ENCODE measurements at places on chromosomes 12 and 14. TPM values are rescaled to one million over a fixed set of nuclear protein-coding genes. Genes with fewer than 3 reads are reported as not detected.
A peak's percentile ranks its signal among the peaks of the same experiment; 100 is the strongest.

DNA sequence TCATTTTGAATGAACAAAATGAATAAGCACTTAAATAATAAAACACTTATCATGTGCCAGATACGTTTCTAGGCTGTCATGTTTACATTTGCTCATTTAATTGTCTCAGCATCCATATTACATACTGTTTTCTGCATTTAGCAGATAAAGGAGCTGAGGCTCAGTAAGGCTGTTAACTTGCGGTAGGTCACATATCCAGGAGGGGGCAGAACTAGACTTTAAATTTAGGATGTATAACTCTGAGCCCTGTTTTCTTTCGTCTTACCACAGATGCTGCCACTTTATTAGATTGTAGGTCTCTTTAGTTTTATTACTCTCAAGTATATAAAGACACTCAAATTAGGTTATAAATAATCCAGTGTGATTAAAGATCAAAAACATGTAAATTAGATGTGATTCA is 17.7 kb downstream of the IRAK4 start:
- DNase-seq = no peak

CFAP73 gene
- total RNA-seq = not detected

GRCh38 chr14:89827265-89827664 is 127.3 kb downstream of the EFCAB11 start:
- DNase-seq = no peak

TAS2R14 gene
- 0.60 TPM for total RNA-seq

GRCh38 chr12:58741226-58741625 is 179.1 kb downstream of the LRIG3 start:
- DNase-seq = no peak

- DNase-seq = no peak
These were observed 22.6 kb downstream of the ZFYVE21 start for GRCh38 chr14:103738166-103738565.

GRCh38 chr14:38012056-38012455 is 195.6 kb upstream of the SSTR1 start:
- DNase-seq = no peak

GRCh38 chr14:80215756-80216581 is 4.7 kb upstream of the DIO2 start:
- DNase-seq = no peak

GRCh38 chr14:68199554-68200151 is 380.1 kb downstream of the RAD51B start:
- DNase-seq = peak; percentile 51

GRCh38 chr12:3262470-3262869 is 185.3 kb downstream of the TSPAN9 start:
- DNase-seq = peak; percentile 57

NGB gene
- not detected for total RNA-seq

GRCh38 chr12:111467092-111467856 is 61.6 kb downstream of the SH2B3 start:
- no peak for DNase-seq

- DNase-seq = no peak
These were observed 70.9 kb upstream of the RERGL start for GRCh38 chr12:18160901-18161300.

GRCh38 chr14:87186737-87187136 is 806.2 kb downstream of the GALC start:
- no peak for DNase-seq

TDRD9 gene
- 16.9 TPM for total RNA-seq

- peak; percentile 86 for DNase-seq
These were observed 92.1 kb downstream of the LRRC74A start for GRCh38 chr14:76918256-76918781.

GRCh38 chr12:82663893-82664292 is 22.8 kb upstream of the TMTC2 start:
- no peak for DNase-seq

PRH2 gene
- total RNA-seq = not detected

DNA sequence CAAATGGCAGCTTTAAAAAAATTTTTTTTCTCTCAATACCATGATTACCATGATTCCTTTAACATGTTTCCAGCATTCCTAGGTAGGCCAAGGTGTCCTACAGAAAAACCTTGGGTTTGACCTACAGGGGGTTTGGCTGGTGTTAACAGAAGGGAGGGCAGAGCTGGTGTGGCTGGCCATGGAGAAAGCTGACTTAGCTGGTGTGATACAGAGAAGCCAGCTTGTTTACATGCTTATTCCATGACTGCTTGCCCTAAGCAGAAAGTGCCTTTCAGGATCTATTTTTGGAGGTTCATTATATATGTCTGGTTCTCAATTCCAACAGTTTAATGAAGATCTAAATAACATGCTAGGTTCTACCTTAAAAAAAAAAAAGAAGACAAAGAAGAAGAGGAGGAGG is 68.6 kb downstream of the EEA1 start:
- DNase-seq = no peak

DNA sequence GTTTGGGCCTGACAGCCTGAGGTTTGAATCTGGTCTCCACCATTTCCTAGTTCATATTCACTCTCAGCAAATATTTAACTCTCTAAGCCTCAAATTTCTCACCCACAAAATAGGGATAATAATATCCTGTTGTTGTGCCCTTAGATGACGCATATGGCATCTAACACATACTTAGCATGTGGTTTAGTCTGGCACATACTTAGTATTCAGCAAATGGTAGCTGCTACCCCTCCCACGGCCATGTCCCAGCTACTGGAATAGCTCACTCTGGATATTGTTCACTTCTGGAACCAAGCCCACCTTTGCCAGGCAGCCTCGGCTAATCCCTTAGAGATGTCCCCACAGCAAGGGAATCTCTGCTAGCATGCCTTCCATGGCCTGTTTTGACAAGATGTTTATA is 53.3 kb downstream of the BICD1 start:
- no peak for DNase-seq

- DNase-seq = peak; percentile 52
These were observed 88.5 kb downstream of the LGMN start for GRCh38 chr14:92659765-92660561.

TPCN1 gene
- total RNA-seq = 96.1 TPM

- no peak for DNase-seq
These were observed 4.5 kb upstream of the KLHL33 start for GRCh38 chr14:20440465-20440864.

PKP2 gene
- 147 TPM for total RNA-seq

GRCh38 chr14:92471919-92472318 is 41.7 kb upstream of the RIN3 start:
- no peak for DNase-seq

- DNase-seq = no peak
These were observed 46.7 kb downstream of the NOPCHAP1 start for GRCh38 chr12:105032703-105033357.

- DNase-seq = peak; percentile 77
These were observed 32.0 kb upstream of the CDKN3 start for GRCh38 chr14:54364555-54365415.

C3AR1 gene
- total RNA-seq = 6.4 TPM

HAL gene
- 0.11 TPM for total RNA-seq

- no peak for DNase-seq
These were observed 1.4 kb upstream of the ASIC1 start for GRCh38 chr12:50055831-50056638.

DNA sequence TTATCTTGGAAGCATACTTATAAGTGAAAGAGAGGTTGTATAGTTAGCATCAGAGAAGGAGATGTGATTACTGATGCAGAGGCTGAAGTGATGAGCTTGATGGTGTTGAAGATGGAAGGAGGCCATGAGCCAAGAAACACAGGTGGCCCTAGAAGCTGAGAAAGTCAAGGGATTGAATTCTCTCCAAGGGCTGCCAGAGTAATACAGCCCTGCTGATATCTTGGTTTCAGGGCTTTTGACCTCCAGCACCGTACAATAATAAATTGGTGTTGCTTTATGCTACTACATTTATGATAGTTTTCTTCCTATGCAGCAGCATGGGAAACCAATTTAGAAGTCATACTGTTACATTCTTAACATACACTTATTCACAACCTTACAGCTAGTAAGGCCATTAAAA is 1133.3 kb downstream of the AACS start:
- no peak for DNase-seq

DNA sequence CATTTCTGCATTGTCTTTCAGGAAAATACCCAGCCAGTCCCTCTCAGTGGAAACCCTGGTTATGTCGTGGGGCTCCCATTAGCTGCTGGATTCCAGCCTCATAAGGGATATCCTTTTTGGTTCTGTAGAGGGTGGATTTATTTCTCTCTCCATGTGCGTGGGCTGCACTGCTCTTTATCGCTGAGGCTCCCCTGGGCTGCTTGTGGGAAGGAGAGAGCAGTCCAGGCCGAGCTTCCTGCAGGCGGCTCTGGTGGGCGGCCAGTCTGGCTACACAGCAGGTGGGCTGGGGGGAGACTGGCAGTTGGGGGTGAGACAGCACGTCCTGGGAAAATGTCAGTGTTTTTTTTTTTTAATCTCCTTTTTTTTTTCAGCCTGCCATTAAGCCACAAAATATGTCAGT is 27.6 kb downstream of the TCTN1 start:
- DNase-seq = peak; percentile 62

NANOG gene
- total RNA-seq = not detected

IRAK3 gene
- 17.0 TPM for total RNA-seq

GRCh38 chr12:117514016-117514415 is 152.6 kb upstream of the NOS1 start:
- DNase-seq = no peak

DNA sequence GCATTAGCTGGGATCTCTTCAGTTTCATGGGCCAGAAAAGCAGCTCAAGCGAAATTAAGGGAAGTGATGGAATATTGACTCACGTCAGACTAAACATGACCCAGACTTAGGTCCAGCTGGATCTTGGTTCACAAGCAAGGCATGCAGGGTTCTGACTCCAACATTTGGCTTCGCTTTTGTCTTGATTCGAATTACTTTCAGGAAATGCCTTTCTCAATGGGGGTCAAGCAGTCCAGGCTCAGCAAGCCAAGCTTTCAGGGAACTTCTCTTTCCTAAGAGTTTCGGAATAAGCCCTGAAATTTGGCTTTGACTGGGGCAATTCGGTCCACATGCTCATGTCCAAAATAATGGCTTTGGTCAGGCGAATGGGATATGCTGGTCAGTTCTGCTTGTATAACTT is 678.7 kb upstream of the TMEM132C start:
- DNase-seq = no peak

DNA sequence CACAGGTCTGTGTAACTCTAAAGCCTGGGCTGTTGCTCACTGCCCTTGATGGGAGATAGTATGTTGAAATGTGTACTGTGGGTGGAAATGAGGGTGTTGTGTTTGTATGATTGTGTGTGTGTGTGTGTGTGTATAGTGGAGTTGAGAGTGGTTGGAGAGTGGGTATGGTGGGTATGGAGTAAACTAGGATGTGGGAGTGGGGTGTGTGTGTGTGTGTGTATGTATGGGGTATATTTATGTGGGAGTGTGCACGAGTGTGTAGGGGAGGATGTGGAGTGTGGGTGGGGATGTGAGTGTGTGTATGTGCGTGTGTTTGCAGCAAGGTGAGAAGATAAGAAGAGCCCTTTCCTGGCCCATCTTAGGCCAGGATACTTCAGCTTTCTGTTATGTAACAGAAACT is 22.3 kb downstream of the RPH3A start:
- no peak for DNase-seq

GRCh38 chr14:74349757-74350156 is 1.5 kb downstream of the VRTN start:
- DNase-seq = no peak

DNA sequence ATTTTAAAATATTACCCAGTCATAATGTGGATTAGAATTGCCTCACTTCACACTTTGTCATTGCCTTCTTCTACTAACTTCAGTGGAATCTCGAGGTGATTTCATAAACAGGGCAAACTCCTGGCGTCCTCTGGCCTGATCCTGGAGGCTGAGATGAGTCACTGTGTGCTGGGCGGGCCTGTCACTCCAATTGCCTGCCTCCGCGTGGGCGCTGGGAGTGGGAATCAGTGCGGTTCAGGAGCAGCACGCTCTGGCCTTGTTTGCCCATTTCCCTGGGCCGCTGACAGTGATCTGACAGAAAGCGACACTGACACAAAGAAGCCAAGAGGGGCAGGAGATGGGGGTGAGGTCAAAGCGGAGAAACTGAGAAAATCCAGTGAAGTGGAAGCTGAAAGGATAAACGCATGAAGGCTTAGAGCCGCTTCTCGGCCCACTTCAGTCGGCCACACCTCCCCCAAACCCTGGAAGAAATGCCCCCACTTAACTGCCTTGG is 29.7 kb downstream of the LGR5 start:
- DNase-seq = peak; percentile 17

Data from right cardiac atrium (tissue), 5 donors.